ACHN (cell line): ENCODE measurements at places on chromosomes 11 and 22.

GRCh38 chr22:19446603-19447329 lies 745 bp downstream of the C22orf39 start:
- no peak for DNase-seq

- DNase-seq = no peak
Observed at GRCh38 chr22:21713428-21714058, 22.1 kb downstream of the YPEL1 start.

DNA sequence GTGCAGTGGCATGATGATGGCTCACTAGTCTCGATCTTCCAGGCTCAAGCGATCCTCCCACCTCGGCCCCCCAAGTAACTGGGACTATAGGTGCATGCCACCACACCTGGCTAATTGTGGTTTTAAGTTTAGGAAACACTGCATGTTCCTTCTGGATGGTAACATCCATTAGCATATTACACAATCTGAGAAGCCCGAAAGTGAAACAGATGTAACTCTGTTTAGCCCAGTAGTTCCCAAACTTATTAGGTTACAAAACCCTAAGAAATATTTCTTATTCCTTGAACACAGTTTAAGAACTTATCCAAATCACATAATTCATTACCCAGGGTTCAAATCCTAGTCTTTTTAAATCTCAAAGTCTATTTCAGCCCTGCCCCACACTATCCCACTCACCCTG lies 28.3 kb downstream of the POLDIP3 start:
- no peak for DNase-seq

DNA sequence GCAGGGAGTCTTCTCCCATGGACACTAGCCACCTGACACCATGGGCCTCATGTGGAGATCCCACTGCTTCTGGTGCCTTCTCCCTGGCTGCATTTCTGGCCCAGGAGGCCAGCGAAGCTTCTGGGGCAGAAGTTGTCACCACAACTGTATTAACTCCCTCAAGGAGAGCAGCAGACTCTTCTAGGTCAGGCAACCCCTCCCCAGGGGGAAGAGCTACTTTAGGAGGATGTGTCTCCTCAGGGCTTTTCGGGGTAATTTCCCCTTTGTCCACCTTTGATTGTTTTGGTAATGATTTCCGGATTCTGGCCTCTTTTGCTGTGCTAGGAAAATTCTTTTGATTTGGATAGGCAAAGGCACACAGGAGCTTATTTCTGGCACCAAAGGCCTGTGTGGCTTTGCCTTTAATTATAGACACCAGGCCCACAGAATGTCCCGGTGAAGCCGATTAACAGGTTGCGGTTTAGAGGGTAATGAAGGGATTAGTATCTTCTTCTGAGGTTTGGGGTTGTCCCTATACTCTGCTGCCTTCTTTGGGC lies 8.9 kb upstream of the UCP2 start:
- DNase-seq = no peak

GRCh38 chr22:33447733-33448132 lies 389.6 kb upstream of the SYN3 start:
- no peak for DNase-seq

DNA sequence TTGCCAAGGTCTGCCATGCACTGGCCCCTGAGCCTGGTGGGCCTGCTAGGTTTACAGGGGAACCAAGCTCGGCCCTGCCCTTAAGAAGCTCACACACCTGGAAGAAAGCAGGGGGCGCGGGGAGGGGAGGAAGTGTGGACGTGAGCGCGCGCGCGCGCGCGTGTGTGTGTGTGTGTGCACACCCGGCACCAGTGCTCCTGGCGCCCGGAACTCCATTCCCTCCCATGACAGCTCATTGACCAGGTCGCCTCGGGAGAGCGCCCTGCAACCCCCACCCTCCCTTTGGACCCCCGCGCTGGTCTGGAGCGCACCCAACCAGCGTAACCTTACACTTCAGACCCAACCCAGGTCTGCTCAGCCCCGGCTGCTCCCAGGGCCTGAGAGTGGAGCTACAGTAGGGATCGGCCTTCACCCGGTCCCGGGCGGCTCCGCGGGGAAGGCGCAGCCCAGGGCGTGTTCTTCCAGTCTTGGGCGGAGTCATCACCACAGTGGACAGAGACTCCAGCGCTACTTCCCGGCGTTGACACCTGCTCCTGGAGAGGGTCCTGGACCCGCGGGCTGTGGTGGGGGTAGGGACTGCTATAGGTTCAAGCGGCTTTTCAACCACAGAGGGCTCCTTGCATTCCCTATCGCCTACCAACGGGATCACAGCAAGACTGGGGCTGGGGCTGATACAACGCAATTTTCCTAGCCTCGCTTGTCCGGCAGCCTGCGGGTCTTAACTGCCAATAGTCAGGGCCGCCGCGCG lies 1.5 kb downstream of the GALNT18 start:
- peak; percentile 64 for DNase-seq

DNA sequence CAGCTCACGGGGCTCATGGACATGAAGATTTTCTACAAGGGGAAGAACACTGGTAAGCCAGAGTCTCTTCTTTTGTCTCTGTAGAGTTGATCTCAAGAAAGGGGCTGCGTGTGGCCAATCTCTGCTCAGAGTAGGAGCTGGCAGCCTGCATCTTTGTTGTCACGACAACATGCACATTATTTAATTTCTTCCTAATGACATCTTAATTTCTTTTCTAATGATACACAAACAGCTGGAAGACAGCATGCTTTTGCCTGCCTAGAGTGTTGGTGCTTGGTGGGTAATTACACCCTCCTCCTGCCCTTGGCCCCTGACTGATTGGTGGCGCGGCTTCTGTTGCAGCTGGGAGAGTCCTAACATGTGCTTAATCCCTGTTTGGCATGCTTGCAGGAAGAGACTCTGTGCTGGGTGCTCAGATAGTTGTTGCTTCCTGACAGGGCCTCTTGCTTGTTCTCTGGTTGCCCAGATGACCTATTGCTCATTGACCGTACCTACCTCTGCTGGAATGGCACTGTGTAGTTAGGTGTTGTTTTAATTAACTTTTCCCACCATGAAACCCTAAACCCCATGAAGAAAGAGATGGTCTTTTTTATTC lies 106.9 kb upstream of the SORL1-AS1 start:
- DNase-seq = no peak
